NB4 (cell line): ENCODE measurements at places on chromosomes 1 and 21.
A peak's percentile ranks its signal among the peaks of the same experiment; 100 is the strongest.

DNA sequence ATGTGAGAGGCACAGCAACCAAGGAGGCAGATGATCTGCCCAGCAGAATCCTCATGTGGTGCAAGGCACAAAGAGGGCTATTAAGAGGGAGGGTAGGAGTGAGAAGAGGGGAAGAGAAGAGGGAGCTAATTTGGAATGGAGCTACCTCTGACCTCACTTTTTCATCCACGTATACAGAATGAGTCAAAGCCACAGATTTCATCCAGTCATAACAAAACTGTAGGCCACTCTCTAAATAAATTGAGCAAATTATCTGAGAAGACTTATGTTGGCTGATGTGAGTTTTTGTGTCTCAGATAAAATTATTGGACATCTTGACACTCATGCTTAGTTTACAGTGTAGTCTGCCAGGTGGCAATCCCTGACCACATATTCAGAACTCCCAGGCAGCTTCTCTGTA is 325.6 kb downstream of the TTLL7 start:
- DNase-seq, result no peak

GRCh38 chr1:95793893-95794292 is 559.9 kb downstream of the RWDD3 start:
- peak; percentile 22 for DNase-seq

- no peak for DNase-seq
Observed at GRCh38 chr21:42191696-42192595, 27.0 kb upstream of the ABCG1 start.

DNA sequence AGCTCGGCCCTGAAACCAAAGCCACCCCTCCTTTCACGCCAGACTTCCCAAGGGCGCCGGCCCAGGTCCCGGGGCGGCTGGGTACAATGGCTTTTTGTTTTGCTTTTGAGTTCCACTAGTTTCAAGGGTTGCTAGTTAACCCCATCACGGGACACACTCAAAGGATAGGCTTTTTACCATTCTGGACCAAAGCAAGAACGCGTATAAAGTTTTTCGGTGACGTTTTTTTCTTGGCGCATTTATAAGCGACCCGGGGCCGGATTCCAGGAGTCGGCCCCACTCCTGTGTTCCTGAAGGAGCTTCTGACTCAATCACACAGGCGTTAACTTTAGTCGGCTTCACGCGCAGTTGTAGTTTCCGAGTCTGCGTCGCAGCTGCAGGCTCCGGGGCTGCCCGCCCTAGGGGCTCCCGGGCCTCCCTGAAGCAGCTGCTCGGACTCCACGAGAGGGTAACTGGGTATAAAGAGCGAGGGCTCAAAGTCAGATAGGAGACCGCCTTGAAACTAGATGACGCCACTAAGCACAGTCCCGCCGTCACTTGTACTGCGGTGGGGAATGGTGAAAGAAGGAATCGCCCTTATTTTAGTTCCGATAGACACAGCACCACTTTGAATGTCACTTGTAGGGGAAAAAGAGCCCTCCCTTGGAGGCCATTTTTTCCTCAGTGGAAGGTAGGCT is 707 bp upstream of the KLHL21 start:
- DNase-seq, result peak; percentile 85

- no peak for DNase-seq
Observed at GRCh38 chr1:156162430-156163037, 9.1 kb downstream of the SEMA4A start.

- no peak for DNase-seq
Observed at GRCh38 chr21:15566703-15567102, 163.1 kb upstream of the USP25 start.

- DNase-seq, result no peak
Observed at GRCh38 chr1:169289016-169289415, 78.6 kb downstream of the NME7 start.

DNA sequence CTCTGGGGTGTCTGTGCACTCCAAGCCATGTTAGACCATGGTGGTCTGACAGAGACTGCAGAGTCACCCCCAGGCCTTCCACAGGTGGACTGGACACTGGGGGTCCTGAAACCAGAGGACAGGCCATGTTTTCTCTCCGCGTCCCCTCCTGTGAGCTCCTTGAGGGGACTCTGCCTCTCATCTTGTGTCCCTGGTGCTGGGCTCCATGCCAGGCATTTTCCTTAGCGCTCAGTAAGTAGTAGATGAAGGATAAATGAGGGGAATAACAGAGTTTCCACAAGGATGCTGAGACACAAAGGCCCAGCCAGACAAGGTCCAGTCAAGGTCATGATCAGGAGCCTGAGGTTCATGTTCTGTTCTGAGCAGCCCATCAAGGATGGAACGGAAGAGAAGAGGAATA is 57.4 kb downstream of the FAM163A start:
- DNase-seq, result no peak

DNA sequence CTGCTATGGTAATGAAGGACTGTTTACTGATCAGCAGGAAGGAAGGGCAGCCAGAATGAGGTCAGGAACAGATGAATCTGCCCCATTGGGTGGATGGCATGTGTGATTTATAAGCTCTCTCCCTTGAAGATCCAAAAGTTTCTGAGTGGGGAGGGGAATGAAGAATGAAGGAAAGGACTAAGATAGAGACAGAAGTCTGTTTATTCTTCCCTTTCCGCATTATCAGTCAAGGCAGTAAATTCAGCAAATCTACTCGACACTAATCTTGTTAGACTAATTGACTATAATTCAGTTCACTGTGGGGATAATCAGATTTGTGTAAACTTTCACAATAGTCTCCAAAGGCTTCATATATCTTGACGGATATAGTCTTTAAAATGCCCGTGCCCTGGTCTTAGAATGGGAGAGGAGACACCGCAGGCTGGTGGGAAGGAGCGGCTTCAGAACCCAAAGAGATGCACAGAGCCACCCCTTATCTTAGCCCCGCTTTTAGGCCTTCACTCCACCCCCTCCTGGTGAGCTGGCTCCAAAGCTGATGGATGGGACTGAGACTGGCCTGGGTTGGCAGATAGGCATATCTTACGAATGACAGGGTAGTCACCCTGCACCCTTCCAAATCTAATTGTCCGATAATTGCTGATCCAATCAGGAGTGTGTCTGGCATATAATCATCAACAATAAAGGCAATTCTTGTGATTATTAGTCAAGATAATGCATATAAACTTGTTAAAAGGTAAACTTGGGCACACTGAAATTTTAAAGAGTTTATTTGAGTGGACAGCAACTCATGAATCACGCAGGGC is 76.0 kb upstream of the PPM1J start:
- DNase-seq, result no peak

DNA sequence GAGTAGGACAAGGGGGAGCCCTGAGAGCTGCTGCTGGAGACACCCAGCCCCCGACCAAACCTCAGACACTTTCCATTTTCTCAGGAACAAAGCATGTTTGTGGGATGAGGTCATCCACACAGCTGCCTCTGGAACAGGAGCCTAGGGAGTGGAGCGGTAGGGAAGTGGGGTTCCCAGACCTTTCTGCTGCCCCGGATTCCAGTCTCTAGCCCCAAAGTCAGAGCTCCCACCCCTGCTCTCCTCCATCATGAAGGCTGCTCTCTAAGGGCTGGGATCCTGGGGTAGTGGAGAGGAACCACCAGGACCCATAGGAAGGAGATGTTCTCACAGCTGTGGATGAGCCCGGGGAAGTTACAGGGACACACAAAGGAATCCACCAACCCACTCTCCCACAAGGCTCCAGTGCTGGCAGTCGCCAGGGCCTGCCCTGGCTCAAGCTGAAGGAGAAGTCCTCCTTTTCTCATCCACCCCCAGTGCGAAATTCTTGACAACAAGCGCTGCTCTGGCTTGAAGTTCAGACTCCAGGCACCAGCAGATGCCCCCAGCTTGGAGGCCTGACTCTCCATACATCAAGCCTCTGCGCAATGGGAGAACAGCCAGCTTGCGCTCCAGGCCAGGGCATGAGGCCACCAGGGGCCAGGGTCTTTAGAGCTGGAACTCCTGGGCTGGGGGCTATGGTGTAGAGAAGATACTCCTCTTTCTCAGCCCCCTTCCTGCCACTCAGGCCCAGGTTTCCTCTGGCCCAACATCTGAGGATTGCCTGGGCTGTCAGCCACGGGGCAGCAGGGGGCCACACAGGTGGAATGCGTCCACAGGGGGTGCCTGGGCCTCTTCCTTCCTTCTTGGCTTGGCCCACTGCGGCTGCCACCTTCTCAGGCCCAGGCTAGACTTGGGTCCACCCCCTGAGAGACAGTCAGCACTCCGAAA is 4.5 kb downstream of the FHL3 start:
- peak; percentile 26 for DNase-seq

GRCh38 chr1:213381572-213382084 is 330.6 kb downstream of the RPS6KC1 start:
- no peak for DNase-seq

DNA sequence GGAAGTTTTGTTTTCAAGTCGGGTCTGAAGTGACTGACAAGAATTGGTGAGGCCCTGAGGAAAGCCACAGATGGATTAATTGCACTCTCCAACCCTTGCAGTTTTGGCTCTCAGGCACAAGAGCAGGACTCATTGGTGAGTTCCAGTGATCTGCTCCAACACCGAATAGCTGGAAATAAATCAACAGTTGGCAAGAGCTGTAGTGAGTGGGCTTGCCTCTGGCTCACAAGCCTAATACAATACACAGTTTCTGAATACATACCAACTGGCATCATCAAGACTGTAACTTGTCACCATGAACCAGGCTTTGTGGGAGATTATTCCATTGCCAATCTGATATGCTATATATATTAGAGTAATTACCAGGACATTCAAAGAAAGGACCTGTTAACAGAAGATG is 131.6 kb downstream of the GRIK1 start:
- DNase-seq, result no peak

- DNase-seq, result peak; percentile 58
Observed at GRCh38 chr1:40381268-40382107, 8.0 kb downstream of the SMAP2 start.

GRCh38 chr1:70146488-70146887 is 58.9 kb downstream of the LRRC40 start:
- DNase-seq, result no peak

DNA sequence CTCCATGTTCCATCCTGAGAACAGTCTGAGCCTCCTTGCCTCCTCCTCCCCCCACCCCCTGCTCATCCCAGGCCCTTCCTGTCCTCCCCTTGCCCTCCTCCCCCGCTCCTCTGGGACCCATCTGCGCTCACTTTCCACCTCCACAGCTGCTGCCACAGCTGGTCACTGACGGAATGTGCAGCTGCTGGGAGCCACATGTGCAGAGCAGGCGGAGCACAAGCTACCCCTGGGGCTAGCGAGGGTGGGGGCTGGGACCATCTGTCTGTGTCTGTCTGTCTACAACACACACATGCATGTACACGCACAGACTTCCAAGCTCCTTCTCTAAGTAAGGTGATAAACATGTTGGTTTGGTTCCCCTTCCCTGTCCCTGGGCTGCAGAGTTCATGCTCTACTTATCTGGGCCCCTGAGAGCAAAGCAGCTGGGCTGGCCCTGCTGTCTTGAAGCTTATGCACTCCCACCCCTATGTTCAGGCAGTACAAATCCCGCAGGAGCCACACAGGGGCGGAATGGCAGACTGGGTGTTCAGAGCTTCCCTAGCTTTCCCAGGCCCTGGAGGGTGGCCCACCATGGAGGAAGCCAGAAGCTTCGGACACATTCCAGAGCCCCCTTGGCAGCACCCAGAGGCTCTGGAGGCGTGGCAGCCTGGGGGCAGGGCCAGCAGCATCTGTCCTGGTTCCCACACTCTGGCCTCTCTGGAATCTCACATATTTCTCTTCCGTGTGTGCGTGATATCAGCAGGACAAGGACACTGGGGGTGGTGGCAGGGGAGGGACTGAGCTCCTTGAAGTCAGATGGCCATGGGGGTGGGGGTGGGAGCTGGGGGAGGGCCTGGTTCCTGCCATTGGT is 7.0 kb upstream of the HEYL start:
- peak; percentile 27 for DNase-seq

DNA sequence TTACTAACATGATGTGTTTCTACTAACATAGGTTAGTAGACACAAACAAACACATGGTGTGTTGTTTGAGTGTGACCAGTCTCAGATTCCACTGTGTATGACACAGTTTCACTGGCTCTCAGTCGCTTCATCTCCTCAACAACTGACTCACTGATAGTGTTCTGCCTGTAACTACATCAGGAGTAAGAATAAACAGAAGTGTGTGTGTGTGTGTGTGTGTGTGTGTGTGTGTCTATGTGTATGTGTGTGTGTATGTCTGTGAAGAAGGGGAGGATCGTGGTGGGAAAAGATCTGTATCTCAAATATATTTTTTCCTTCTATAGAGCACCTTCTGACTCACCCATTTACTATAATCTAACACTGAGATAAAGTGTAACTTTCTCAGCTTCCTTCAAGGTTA is 391.0 kb downstream of the PTPRC start:
- DNase-seq, result peak; percentile 36

DNA sequence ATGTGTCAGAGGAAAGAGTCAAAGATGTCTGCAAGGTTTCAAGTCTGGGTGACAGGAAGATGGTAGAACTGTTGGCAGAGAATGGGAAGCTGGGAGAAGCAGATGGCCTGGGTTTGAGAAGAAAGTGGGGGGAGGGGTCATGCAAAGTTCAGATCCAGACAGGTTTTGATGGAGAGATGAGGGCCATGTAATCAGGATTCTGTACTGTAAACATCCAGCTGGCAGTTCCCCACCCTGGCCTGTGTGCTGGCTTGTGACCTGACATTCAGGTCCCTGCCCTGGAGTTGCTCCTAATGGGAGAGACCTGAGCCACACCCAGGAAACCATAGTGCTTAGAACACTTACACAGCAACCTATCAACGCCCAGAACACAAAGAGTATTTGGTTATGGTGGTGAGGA is 15.6 kb upstream of the ETV3 start:
- no peak for DNase-seq

DNA sequence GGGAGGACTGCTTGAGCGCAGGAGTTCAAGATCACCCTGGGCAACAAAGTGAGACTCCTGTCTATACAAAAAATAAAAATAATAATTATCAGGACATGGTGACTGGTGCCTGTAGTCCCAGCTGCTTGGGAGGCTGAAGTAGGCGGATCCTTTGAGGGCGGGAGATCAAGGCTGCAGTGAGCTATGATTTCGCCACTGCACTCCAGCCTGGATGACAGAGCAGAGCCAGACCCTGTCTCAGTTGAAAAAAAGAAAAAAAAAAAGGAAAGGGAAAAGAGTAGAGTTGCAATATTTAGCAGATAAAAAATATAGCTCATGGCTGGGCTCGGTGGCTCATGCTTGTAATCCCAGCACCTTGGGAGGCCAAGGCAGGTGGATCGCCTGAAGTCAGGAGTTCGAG is 3.3 kb upstream of the S1PR1 start:
- DNase-seq, result no peak
